ENCODE measurements at places on chromosomes 7 and 10.
A peak's percentile ranks its signal among the peaks of the same experiment; 100 is the strongest.

DNA sequence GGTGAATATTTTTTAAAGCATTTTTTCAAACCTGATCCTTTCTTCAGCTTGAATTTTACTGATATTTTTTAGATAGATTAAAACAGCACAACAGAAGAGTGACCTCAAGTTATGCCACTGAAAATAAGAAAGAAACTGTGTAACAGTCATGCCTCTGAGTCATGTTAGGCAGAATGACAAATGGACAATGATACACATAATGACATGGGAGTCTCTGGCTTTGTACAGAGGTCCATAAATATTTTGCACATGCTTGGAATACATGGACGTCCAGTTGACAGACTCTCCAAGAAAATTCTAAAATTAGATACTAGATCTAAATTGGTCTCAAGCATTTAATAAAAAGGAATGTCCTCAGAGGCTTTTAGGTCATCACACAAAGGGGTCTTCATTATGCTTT is 21.9 kb upstream of the SEMA3A start:
- DNase-seq, result no peak

DNA sequence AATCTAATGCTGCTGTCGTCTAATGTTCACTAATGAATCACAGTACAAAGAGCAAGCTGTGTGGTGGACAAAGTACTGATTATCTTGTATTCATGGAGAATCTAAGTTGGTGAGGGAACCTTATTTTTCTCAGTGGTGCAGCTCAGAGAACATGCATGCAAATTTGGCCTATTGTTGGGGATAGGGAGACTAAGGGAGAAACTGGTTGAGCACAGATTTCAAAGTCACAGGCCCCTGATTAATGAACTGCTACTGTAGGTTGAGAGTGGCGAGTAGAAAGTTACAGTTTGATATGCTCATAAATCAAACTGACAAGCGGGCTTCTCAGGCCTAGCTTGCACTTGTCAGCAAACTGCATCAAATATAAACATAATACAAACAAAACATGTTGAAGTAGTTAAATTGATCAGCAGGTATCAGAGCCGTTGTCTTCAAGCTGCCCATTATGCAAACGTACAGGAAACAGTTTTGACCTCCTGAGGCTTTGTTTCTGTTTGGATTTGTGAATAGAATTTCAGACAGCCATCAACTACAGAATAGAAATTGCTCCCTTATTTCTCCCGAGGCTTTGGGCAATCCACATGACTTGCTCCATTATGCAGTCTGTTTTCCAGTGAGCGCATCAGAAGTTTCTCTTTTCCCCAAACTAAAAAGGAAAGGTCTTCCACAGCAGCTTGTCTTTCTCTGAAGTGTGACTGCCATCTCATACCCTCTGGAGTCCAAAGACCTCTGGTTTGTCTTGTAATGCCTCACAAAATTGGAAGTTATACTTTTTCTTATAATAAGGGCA is 215.8 kb downstream of the FOXP2 start:
- DNase-seq, result no peak

DNA sequence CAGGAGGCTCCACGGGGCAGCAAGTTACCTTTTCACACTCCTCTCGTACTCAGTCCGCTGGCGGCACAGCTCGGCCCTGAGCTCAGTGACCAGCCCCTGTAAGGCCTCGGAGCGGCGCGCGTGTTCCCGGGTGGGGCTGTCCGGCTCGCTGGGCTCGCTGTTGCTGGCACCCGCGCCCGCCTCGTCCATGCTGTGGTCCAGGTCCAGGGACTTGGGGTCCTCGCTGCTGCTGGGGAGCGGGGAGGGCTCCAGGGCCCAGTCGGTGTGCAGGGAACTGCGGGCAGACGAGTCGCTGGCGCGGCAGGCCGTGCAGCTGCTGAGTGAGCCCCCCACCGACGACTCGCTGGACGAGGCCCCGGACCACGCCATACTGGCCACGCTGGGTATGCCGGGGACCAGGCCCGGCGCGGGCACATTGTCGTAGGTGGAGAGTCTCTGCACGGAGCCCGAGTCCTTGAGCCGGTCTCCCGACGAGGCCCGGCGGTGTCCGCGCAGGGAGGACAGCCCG is 143.8 kb downstream of the MAPK8 start:
- no peak for DNase-seq

DNA sequence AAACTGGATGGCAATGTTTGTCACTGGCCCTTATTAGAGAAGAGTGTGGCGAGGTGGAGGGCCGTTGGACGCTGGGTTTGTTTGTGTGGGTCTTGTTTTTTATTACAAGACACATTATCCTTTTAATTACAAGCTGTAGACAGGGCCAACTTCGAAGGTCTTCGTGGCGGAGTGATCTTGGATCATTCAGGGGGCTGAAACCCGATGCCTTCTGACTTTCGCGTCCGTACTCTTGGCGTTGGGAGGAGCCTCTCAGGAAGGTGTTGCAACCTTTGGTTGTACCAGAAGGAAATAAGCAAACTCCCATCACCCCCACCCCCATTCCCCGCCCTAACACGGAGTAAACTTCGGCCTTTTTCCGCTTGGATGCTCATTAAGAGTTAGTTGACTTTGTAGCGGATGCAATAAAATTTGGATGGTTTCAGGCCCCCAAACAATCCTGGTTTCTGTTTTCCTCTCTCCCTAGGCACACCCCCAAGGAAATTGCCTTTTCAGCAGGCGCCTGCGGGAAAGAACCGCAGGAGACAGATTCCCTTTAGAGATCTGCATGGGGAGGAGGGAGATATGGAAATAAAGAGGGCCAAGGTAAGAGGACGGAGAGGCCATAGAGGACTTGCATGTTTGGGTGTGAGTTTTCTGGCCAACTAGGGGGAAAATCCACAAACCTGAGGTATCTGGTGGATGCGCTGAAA is 294.5 kb upstream of the NFE2L3 start:
- DNase-seq, result no peak

DNA sequence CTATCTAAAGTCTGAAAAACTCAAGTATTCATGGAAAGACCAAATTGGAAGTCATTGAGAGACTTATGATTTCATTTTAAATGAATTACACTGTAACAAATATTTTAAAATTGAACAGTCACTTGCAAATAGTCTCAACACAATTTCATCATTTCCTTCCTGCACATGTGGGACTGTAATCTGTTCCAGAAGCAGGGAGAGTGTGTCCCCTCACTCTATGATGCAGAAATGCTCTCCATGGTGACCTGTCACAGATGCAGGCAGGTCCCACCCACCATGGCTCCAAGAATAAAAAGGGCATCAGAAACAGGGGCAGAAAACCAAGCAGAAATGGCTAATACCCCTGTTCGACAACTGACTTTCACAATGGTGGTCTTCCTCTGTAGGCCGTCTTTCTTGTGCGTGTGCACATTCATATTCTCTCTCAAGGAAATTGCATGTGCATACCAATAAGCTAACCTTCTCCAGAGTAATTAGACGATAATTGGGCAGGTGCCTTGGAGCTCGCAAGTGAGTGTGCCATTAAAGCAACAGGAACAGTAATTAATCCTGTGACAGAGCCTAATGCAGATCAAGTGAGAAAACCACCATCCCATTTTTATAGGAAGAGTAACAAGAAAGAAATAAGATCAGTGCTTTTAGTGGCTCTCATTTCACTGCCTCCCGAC is 170.9 kb downstream of the ZMYND11 start:
- no peak for DNase-seq

DNA sequence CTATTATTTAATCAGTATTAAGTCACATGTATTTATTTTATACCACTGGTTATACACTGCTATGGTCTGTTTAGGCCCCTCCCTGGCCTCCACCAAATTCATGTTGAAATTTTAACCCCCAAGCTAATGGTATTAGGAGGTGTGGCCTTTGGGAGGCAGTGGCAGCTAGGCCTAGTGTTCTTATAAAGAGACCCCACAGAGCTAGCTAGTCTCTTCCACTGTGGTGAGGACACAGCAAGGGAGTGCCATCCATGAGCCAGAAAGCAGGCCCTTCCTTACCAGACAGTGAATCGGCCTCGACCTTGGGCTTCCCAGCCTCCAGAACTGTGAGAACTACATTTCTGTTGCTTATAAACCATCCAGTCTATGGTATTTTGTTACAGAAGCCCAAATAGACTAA is 28.7 kb downstream of the RBM48 start:
- no peak for DNase-seq

- no peak for DNase-seq
These were observed 48.4 kb upstream of the PODXL start for GRCh38 chr7:131604841-131605279.

DNA sequence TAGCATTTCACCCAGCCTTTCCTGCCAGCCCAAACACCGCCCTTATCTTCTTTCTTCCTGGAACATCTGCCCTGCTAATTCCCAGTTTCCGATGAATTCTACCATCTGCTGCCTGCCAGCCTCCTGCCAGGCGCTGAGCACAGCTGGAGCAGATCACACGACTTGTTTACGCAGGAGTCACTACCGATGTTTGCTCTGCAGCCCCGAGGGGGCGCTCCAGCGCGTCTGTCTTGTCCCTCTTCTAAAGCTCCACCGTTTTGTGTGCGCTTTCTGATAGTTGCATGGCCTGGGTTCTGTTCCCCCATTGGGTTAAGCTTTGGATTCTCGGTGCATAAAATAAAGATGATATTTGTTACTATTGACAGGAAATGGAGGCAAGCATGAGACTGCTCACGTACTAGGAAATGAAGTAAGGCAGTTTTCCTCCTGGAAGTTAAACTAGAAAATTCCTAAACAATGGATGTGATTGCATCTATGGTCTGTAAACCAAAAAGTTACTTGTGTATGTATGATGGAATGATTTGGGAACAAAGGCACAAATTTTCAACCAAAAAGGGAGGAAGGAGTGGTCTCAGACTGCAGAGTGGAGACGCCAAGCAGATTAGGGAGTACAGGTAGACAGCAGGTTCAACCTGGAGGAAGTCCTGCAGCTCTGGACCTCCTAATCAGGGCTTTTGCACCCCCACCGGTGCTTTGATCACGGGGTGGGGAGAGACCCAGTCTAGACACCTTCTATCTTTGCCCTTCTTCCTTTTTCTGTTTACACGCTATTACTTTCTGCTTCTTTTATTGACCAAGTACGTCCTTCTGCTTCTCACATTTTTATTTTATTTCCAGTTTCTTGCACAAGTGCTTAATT is 2.2 kb upstream of the RBM17 start:
- peak; percentile 84 for DNase-seq

DNA sequence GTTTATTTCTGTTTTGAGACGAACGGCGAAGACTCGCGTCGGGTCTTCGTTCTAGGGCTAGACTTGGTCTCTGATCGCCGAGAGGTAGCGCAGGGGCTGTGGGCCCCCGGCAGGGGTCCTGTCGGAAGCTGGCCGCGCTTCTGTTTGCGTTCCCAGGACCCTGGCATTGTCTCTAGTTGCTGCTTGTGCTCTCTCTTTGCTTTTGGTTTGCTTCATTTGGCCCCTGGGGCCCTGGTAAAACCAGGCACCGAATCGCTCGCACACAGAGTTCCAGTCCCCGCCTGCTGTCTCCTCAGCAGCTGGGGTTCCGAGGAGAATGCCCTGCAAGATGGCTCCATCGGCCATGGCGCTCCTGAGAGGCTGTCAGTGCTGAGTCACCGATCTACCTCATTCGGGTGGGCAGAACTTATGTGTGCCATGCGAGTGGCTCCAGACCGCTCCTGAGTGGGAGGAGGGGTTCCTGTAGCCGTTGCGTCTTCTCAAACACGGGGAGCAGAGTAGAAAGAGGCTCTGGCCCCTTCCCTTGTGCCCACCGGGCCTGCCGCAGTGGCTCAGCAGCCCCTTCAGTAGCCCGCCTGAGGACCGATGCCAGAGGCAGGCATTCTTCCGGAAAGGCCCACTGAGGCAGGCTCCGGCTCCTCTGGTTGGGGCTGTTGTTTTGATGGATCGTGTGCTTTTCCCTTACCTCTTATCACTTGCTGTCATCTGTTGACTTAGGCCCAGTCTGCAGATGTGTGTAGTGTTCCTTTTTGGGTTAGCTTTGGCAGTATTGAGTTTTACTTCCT is 826 bp downstream of the CHPF2 start:
- DNase-seq, result peak; percentile 69

DNA sequence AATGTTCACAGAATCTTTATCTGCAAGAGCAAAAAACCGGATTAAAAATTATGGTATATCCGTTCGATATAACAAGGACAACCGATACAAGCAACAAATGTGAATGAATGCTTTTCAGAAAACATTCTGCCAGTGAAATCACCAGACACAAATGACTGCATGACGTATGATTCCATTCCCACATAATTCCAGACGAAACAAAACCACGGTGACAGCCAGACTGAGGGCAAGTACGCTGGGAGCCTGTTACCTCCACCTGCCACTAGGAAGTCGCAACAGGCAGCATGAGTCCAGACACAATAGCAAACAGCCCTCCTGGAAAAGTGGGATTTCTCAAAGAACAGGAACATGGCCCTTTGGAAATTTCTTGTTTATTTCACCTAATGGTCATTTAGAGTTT is 41.7 kb downstream of the MAD1L1 start:
- DNase-seq, result no peak

DNA sequence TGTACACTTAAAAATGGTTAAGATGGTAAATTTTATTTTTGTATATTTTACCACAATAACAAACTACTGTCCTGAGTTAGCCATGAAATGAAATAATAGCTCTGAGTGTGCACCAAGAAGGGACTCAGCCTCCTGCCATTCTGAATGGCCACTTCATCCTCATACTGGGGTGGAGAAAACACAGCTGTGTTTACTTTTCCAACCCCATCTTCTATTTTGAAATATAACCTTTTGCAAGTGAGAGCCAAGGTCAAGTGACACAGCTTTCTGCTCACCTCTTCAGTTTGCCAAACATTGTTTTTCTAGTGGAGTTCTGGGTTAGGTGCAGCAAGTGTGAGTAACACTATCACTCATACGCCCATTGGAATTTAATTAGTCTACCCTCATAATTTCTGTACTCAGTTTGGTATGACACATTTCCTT is 107.4 kb upstream of the GLCCI1 start:
- no peak for DNase-seq

- DNase-seq, result no peak
These were observed 22.3 kb downstream of the MAP3K8 start for GRCh38 chr10:30456266-30456665.

DNA sequence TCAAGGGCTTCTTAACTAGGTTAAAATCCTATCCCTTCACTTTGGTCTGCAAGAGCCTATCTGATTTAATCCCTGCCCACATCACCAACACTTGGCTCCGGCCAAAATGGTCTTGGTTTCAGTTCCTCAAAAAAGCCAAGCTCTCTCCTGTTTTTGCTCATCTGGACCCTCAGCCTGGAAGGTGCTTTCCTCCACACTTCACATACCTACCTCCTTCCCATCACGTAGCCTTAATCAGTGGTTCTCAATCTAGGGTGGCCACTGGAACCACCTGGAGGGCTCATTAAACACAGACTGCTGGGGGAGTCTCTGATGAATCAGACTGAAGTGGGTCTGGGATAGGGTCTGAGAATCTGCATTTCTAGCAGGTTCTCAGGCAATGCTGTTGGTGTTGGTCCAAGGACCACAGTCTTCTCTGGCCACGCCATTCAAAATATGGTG is 227.0 kb upstream of the AOAH start:
- no peak for DNase-seq
